GM10248 (cell line): ENCODE measurements at places on chromosomes 13 and 19.

GRCh38 chr13:114226088-114226487, 8.6 kb upstream of the CDC16 start:
- DNase-seq = no peak

DNA sequence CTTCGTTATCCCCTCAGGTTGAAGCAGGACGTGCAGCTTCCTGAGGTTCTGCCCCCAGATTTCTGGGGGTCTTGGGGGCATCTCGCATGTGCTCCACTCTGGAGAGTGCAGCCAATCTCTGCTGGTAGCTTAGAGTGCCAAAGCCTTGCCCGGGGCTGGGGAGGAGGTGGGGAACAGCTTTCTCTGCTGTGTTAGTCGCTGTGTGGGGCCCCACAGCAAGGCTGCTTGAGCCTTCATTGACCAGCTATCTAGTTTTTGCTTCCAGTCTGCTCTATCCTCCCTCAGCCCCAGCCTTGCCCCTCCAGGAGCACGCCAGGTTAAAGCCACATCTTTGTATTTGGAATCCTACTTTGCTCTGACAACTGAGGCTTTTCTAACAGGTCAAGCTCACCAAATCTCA, 32.0 kb upstream of the MEDAG start:
- no peak for DNase-seq

GRCh38 chr19:33377586-33378475, 4.3 kb downstream of the CEBPG start:
- no peak for DNase-seq

DNA sequence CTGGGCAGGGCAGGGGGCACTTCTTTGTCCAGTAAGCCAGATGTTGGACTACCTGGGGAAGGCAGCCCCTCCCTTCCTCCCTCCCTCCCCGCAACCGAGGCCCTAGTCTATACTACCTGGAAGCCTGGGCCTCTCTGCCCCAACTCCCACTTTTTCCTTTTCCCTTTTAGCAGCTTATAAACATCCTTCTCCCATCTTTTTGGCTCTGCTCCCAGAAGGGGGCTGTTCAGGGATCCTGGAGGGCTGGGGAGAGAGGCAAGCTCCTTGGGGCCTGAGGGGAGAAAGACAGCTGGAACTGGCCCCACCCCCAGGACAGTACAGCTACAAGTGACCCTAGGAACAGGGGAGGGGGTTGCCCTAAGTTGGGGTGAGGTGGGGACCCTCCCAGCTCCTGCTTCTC, 44.9 kb downstream of the LYL1 start:
- DNase-seq = no peak

DNA sequence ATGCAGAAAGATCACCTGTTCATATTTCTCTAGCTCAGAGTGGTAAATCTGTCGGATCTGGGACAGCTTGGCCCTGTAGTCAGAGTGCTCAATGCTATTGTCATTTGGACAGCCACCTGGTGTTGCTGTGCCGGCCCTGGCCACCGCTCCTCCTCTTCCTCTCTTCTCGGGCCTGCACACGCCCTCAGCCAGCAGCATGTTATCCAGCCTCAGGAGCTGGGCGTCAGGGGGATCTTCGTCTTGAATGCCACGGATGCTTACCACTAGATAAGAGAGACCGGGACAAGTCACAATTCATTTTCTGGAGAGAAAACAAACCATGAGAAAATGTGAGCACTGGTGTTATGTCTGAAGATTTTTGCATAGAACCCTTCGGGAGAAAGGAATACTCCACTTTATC, 32.5 kb downstream of the CILP2 start:
- no peak for DNase-seq

- DNase-seq = no peak
These were observed 107.5 kb downstream of the PCDH17 start for GRCh38 chr13:57739089-57739488.

DNA sequence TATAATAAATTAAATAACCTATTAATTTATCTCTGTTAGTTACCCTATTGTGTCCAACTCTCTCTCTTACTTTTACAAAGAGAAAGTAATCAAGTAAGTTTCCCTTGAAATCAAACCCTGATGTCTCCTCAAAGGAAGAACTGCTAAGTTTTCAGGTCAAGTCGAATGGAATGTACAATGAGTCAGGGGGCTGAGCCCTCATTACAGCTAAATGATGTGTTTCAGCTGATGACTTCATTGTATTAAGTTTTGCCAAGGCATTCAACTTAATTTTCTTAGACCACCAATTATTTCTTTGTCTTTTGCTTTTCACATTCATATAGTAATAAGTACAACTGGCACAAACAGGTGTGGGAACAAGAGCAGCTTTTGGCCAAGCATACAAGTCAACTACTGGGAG, 54.7 kb upstream of the DCT start:
- no peak for DNase-seq

DNA sequence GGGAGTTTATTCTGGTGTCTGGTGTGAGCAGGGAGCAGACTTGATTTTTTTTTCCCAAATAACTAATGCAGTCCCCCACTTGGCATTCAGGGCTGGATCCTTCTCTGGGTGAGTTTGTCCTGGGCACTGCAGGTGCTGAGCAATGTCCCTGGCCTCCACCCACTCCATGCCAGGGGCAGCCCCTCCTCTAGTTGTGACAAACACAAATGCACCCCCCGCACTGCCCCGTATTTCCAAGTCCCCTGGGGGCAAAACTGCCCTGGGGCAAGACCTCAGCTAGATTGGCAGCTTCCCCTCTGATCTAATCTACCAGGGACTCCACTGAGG, 6.4 kb downstream of the MOB3A start:
- no peak for DNase-seq

DNA sequence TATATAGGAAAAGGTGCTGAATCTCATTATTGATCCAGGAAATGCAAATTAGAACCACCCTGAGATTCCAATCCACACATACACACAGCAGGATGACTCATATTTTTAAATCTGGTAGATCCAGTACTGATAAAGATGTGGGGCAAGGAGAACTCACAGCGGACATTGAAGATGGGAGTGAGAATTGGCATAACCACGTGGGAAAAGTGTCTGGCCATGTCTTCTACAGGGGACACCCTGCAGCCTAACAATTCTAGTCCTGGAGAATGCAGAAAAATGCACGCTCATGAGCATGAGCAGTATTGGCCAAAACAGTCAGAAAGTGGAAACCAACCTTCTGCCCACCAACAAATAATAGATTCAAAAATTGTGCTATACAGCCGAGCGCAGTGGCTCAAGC, 13.5 kb upstream of the BCL3 start:
- DNase-seq = no peak

- no peak for DNase-seq
These were observed 908.9 kb upstream of the ATXN8OS start for GRCh38 chr13:69198706-69199105.

- no peak for DNase-seq
These were observed 4.1 kb downstream of the C1QTNF9 start for GRCh38 chr13:24313439-24313838.

DNA sequence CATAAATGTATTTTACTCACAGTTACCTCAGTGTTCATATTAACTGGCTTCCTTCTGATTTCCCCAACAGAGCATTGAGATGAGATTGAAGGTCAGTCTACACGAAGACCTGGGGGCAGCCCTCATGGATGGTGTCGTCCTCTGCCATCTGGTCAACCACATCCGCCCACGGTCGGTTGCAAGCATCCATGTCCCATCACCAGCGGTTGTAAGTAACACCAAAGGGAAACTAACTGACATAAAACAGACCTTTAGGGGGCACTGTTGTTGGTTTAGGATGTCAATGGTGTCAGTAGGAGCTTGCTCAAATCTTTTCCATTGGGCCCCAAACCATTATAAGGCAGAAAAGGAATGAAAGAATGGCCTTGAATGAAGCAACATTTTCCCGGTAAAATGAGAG, 68.2 kb downstream of the ESD start:
- peak; percentile 24 for DNase-seq

- DNase-seq = no peak
These were observed 66.9 kb downstream of the GJA3 start for GRCh38 chr13:20093951-20094350.

- DNase-seq = no peak
These were observed 10.8 kb downstream of the TMEM38A start for GRCh38 chr19:16671652-16672274.

DNA sequence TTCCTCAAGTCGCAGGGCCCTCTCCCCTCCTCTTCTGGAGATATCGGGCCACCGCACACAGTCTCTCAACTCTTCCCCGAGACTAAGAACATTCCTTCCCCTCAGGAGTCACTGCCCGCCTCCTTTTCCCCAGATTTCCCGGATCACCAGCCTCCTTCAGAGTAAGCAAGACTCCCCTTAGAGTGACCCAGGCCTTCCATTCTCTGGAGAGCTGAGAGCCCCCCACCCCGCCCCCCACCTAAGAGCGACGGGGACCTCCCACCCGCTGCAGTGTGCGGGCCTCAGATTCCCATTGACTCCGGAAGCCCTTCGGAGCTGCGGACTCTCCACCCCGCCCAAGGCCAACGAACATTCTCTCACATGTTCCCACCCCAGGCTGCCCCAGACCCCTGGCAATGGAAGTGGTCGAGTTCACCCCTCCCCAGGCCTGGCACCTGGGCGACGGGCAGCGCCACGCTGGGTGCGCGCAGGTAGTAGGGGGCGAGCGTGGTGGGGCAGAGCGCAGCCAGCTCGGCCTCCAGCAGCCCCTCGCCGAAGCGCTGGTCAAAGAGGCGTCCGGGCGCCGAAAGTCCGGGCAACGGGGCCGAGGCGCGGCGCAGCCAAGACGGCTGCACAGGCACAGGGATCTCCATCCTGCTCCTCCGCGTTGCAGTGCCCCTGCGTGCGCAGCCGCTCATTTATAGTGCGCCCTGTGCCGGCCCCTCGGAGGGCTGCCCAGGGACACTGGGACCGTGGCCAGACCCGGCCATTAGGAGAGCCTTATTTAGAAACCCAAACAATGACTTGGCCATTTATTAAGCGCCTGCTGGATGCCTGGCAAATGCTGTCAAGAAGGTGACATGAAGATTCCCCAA, at the start of gene HSPB6:
HSPB6 (minus strand) TSS at position 653 of the 854 bp plus-strand sequence; CDS start at position 632, 21 bp downstream.
- DNase-seq = no peak

DNA sequence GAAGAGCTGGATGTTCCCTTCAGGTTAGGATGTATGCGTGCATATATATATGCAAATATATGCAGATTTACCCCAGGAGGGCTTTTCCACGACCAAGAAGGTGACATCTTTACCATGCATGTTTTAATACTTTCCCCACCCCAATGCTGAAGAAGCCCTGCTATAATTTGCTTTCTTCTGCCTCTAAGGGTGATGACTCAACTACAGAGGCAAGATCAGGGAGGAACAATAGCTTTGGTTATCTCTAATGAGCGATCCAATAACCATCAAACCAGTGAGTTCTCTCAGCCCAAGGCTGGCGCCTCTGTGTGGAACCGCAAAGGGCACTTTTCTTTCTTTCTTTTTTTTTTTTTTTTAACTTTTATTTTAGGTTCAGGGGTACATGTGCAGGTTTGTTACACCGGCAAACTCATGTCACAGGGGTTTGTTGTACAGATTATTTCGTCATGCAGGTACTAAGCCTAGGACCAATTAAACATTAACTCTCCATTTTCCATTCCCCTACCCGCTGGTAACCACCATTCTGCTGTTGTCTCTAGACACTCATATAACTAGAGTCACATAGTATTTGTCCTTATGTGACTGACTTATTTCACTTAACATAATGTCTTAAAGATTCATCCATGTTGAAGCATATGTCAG, 25.7 kb upstream of the UBE2L5 start:
- DNase-seq = no peak

GRCh38 chr19:12913851-12914690, 5.0 kb downstream of the SYCE2 start:
- no peak for DNase-seq

GRCh38 chr13:41028051-41028450, 8.9 kb upstream of the ELF1 start:
- no peak for DNase-seq

DNA sequence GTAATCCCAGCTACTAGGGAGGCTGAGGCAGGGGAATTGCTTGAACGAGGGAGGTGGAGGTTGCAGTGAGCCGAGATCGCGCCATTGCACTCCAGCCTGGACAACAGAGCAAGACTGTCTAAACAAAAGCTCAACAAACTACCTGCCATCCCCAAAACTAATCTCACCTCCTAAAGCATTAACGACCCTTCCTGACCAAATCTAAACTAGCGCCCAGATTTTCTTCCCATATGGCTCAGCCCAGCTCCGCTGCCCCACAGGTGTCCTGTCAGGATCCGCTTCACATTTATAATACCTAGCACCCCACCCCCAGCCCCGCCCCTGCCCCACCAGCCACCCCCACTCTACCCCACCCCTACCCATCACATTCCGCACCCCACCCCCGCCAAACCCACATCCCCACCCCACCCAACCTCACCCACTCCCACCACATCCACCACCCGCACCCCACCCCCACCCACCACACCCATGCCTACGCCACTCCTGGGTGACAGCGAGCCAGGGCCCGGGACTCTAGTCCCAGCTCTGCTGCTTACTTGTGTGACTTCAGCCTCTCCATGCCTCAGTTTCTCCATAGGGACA, 599 bp downstream of the C19orf12 start:
- DNase-seq = no peak

DNA sequence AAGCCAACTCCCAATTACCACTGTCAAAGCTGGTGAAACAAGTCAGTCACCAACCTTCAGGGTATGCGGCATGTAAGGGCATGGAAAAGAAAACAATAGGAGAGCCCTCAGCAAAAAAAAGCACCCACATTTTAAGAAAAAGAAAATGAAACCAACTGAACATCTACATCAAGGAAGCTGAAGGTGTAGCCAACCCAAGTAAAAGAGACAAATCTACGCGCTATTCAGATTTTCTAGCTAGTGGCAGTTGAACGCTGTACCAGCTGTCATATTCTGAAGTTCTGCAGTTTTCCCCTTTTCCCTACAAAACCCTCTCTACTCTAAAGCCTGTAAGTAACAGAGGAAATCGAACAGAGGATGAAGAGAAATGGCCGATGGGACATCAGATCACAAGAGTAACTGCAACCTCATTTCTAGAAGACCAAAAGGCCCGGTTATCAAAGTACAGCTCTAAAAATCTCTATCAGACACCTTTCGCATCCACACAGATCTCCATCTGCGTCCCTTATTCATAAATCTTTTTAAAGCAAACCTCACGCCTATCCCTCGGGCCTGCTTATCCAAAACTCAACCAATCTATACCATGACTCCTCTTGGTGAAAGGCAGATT, 1.4 kb downstream of the MYCBP2 start:
- peak; percentile 31 for DNase-seq

DNA sequence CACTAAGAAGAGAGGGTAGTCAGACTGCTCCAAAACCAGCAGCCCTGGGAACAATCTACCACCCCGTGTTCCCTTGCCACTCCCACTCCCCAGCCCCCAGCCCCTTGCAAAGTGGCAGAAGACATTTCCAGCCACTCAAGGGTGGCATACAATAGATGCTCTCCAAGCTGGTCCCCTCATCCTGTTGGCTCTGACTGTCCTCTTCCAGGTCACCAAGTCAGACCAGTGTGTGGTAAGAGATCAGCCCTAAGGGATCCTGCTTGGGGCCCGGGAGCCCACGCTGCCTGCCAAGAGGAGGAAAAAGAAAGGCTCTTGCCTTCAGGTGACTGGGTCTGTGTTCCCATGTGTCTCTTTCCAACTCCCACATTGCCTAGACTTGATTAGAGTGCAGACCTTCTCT, 25.0 kb downstream of the SERP2 start:
- DNase-seq = no peak

- DNase-seq = no peak
These were observed 1.7 kb downstream of the MLLT1 start for GRCh38 chr19:6278051-6278450.

GRCh38 chr13:39306639-39307589, 268.7 kb downstream of the NHLRC3 start:
- peak; percentile 56 for DNase-seq
